ENCODE measurements at places on chromosomes 13 and 19. TPM values are rescaled to one million over a fixed set of nuclear protein-coding genes. Genes with fewer than 3 reads are reported as not detected.

The DENND1C gene
- total RNA-seq = 4.7 TPM

The SLC8A2 gene
- 0.75 TPM for total RNA-seq

The VSTM2B gene
- 0.32 TPM for total RNA-seq

The LIPE gene
- 11.7 TPM for total RNA-seq

The OXGR1 gene
- 2.0 TPM for total RNA-seq

The RGL3 gene
- 15.1 TPM for total RNA-seq

- DNase-seq = no peak
Measured at GRCh38 chr19:32268381-32268780, 77.0 kb upstream of the ZNF507 start.

- DNase-seq = no peak
Measured at GRCh38 chr19:18442941-18443340, 5.0 kb upstream of the ISYNA1 start.

- no peak for DNase-seq
Measured at GRCh38 chr19:49421039-49421877, 2.0 kb downstream of the PTH2 start.

- DNase-seq = peak; percentile 45
Measured at GRCh38 chr19:6532244-6532999, 1.6 kb downstream of the TNFSF9 start.

GRCh38 chr19:10144361-10144760 is 24.7 kb upstream of the EIF3G start:
- no peak for DNase-seq

DNA sequence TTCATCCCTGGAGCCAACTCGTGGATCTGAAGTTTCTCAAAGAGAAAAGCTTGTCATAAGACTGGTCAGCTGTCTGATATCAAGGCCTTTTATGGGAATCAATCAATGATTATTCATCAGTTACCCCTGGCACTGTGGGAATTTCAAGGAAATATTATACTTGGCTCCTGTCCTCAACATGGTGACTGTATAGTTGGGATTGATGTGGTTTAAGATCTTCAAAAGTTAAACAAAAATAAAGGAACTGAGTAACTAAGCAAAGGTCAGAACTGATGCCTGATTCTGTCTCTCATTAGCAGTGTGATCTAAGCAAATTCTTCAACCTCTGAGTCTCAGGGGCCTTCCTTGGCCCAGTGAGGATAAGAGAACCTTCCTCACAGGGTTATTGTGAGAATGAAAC is 22.2 kb upstream of the SERPINE3 start:
- DNase-seq = no peak

- no peak for DNase-seq
Measured at GRCh38 chr19:54612428-54612827, 17.9 kb upstream of the LILRB1 start.

DNA sequence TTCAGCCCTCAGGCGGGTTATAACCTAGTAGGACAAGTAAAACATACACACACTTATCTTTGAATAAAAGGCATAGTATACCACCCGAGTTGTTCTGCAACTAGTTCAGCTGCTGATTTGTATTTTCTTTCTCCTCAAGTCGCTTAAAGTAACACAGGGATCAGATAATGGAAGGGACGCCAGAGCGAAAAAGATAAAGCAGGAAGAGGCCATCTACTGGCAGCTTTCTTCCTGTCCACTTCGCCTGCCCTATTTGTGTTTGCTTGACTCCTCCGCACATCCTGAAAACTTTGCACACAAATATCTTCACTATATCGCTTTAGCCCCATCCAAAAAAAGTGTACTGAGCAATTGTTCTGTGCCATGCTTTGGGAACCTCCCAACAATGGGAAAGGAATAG is 238.0 kb upstream of the SOX21 start:
- DNase-seq = no peak

DNA sequence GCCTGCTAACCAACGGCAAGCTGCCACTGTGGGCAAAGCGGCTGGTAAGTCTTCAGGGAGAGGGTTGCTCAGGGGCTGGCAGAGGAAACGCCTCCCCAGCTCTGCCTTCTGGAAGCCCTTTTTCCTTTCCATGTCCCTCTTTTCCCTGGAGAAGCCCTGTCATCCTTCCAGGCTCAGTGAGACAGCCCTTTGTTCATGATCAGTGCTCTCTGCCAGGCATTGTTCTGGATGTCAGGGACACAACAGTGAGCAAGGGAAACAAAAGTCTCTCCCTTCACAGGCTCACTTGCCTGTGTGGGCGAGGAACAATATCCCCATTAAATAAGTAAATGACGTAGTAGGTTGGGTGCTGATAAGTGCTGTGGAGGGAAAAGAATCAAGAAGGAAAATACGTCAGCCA is 13.9 kb upstream of the OVOL3 start:
- DNase-seq = no peak

- DNase-seq = no peak
Measured at GRCh38 chr13:48862572-48862971, 113.1 kb upstream of the FNDC3A start.

- no peak for DNase-seq
Measured at GRCh38 chr13:110600261-110600819, 15.0 kb upstream of the NAXD start.

DNA sequence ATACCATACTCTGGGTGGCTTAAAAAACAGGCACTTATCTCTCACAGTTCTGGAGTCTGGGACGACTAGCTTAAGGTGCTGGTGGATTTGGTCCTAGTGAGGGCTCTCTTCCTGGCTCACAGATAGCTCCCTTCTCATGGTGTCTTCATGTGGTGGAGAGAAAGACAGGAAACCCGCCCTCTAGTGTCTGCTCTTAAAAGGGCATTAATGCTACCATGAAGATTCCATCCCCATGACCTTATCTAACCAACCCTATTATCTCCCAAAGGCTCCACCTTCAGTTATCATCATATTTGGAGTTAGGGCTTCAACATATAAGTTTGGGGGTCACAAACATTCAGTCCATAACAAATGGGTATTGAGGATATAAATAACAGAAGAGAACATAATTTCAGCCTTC is 139.4 kb downstream of the HS6ST3 start:
- peak; percentile 41 for DNase-seq

GRCh38 chr13:65936249-65936648 is 1293.9 kb downstream of the PCDH9 start:
- no peak for DNase-seq

GRCh38 chr19:49573425-49573824 is 6.9 kb downstream of the NOSIP start:
- DNase-seq = no peak

GRCh38 chr13:46817095-46817494 is 20.1 kb upstream of the ESD start:
- no peak for DNase-seq

Data from mucosa of descending colon (tissue), 3 donors.